Liver (tissue), 10 donors: ENCODE measurements at places on chromosomes 5 and 9. TPM values are rescaled to one million over a fixed set of nuclear protein-coding genes. Genes with fewer than 3 reads are reported as not detected.

GRCh38 chr9:33227008-33227398 lies 13.0 kb upstream of the SPINK4 start:
- no peak for DNase-seq
- no peak overlapping the region for H3K27ac ChIP-seq
- no peaks in the 10 kb centered on the region for H3K27me3 ChIP-seq
- H3K4me1 ChIP-seq = no peaks in the 10 kb centered on the region
- H3K4me3 ChIP-seq = no peak overlapping the region

DNA sequence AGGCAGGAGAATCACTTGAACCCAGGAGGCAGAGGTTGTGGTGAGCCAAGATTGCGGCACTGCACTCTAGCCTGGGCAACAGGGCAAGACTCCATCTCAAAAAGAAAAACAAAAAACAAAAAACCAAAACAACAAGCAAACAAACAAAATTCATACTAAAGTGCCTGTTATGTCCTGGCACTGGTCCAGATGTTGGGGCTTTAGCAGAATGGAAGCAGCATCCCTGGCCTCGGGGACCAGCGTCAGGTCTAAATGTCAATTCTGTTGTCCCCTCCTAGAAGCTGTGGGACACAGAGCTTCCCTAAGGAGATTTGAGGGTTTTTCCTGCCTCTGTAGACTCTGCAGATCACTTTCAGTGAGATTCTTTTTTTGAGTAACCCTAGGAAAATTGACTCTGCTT lies 26.2 kb downstream of the PPARGC1B start:
- H3K4me1 ChIP-seq = peaks cover 8% of the 10 kb centered on the region
- H3K27ac ChIP-seq = no peak overlapping the region

Gene CDKN2B-AS1
- total RNA-seq = not detected

Gene RNF183
- not detected for total RNA-seq

GRCh38 chr5:143402553-143403333 lies 743 bp downstream of the NR3C1 start:
- no peaks in the 10 kb centered on the region for H3K36me3 ChIP-seq
- peak overlapping the region; percentile 78 for H3K4me3 ChIP-seq
- H3K4me1 ChIP-seq = peaks cover 37% of the 10 kb centered on the region
- peak overlapping the region; percentile 97 for H3K27ac ChIP-seq

GRCh38 chr5:14721990-14722656 lies 57.6 kb downstream of the OTULIN start:
- no peak for DNase-seq
- H3K27ac ChIP-seq = no peak overlapping the region
- no peaks in the 10 kb centered on the region for H3K27me3 ChIP-seq

Gene TPM2
- total RNA-seq = 4.3 TPM

Gene TAF11L10
- not detected for total RNA-seq

Gene PCDHA6
- not detected for total RNA-seq

DNA sequence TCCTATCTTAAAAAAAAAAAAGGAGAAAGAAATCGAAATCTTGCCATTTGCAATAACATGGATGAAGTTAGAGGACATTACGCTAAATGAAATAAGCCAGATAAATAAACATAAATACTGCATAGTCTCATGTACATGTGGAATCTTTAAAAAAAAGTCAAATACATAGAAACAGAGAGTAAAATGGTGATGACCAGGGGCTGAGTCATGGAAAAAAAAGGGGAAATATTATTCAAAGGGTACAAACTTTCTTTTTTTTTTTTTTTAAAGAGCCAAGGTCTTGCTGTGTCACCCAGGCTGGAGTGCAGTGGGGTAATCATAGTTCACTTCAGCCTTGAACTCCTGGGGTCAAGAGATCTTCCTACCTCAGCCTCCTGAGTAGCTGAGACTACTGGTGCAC lies 310.1 kb downstream of the ZNF608 start:
- H3K36me3 ChIP-seq = no peaks in the 10 kb centered on the region
- no peak for DNase-seq
- no peak overlapping the region for H3K27ac ChIP-seq

DNA sequence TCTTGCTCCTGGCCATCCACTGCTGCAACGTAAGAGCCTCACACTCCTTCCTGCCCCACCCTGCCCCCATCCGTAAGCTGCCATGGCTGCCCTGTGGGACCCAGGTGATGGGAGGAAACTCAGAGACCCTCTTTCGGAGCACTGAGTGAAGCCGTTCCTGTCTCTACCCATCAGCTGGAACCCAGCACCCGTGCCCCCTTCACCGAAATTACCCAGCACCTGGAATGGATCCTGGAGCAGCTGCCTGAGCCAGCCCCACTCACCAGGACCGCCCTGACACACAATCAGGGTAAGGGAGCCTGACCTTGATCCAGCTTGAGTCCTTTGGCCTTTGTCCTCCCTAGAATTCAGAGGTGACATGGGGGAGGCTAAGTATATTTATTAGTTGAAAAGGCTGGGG lies 3.2 kb downstream of the TESK1 start:
- no peak overlapping the region for H3K27ac ChIP-seq
- H3K27me3 ChIP-seq = no peaks in the 10 kb centered on the region
- H3K36me3 ChIP-seq = peaks cover 9% of the 10 kb centered on the region
- no peak for DNase-seq
- H3K4me3 ChIP-seq = no peak overlapping the region

Gene FBN2
- 0.84 TPM for total RNA-seq

GRCh38 chr9:81072758-81073157 lies 616.6 kb downstream of the TLE1 start:
- no peak for DNase-seq
- no peak overlapping the region for H3K27ac ChIP-seq
- H3K4me1 ChIP-seq = no peaks in the 10 kb centered on the region
- no peak overlapping the region for H3K4me3 ChIP-seq
- H3K27me3 ChIP-seq = no peaks in the 10 kb centered on the region

- H3K27me3 ChIP-seq = no peaks in the 10 kb centered on the region
- no peaks in the 10 kb centered on the region for H3K4me1 ChIP-seq
- no peak overlapping the region for H3K27ac ChIP-seq
- no peaks in the 10 kb centered on the region for H3K36me3 ChIP-seq
- no peak for DNase-seq
These were observed 195.5 kb upstream of the CLINT1 start for GRCh38 chr5:158054223-158055110.

GRCh38 chr5:115109840-115110239 lies 59.9 kb downstream of the TRIM36 start:
- H3K36me3 ChIP-seq = no peaks in the 10 kb centered on the region
- DNase-seq = no peak
- H3K27me3 ChIP-seq = no peaks in the 10 kb centered on the region
- H3K4me3 ChIP-seq = no peak overlapping the region
- H3K4me1 ChIP-seq = no peaks in the 10 kb centered on the region

Gene TYRP1
- 0.17 TPM for total RNA-seq

GRCh38 chr9:21993893-21994555 lies at the start of gene CDKN2A:
Gene CDKN2A, minus strand, starts transcription at chr9:21994392.
- no peaks in the 10 kb centered on the region for H3K27me3 ChIP-seq
- no peak for DNase-seq
- peak within 1 kb of the TSS; percentile 77 for H3K27ac ChIP-seq
- peak within 1 kb of the TSS; percentile 89 for H3K4me3 ChIP-seq
- peaks cover 5% of the 10 kb centered on the region for H3K4me1 ChIP-seq

GRCh38 chr5:109567374-109568044 lies 122.2 kb upstream of the MAN2A1 start:
- no peaks in the 10 kb centered on the region for H3K4me1 ChIP-seq
- no peaks in the 10 kb centered on the region for H3K27me3 ChIP-seq
- H3K36me3 ChIP-seq = no peaks in the 10 kb centered on the region
- no peak overlapping the region for H3K4me3 ChIP-seq
- DNase-seq = no peak
- no peak overlapping the region for H3K27ac ChIP-seq

DNA sequence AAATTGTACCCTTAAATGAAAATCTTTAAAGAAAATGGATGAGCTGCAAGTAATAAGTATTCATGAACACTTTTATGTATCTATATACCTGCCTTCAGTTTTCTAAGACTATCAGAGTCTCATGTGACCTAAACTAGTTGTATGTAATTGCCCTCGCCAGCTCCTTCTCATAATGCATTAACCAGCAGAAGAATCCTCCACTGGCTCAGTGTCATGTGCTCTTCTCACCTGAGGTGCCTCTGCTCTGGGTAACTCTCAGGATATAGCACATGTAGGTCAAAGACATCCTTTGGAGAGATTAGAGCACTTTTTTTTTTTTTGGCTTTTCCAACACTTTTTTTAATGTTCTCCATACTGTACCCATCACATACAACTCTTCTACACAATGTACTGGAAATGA lies 183.7 kb upstream of the GNA14 start:
- H3K27me3 ChIP-seq = no peaks in the 10 kb centered on the region
- no peak for DNase-seq
- no peaks in the 10 kb centered on the region for H3K36me3 ChIP-seq
- H3K27ac ChIP-seq = no peak overlapping the region
- H3K4me3 ChIP-seq = no peak overlapping the region

DNA sequence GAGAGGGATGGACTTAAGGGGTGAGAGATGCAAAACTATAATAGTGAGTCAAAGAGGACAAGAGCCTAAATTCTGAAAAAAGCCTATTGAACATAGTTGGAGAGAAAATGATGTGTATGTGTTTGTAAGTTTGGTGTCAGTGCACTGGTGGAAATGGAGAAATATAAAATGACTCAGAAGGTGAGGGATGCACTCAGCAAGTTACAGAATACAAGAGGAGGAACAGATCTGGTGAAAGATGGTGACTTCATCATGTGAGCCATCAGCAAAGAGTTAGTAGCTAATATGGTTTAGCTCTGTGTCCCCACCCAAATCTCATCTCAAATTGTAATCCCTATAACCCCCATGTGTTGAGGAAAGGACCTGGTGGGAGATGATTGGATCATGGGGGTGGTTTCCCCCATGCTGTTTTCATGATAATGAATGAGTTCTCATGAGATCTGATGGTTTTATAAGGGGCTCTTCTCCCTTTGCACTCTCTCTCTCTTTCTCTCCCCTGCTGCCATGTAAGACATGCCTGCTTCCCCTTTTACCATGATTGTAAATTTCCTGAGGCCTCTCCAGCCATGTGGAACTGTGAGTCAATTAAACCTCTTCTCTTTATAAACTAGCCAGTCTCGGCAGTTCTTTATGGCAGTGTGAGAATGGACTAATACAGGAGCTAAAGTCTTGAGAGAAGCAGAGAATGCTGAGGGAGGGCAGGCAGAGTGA lies 30.4 kb upstream of the FYB1 start:
- no peak for DNase-seq
- H3K4me3 ChIP-seq = no peak overlapping the region

Gene LRRTM2
- total RNA-seq = not detected
